ENCODE measurements at places on chromosomes 1 and 21.

DNA sequence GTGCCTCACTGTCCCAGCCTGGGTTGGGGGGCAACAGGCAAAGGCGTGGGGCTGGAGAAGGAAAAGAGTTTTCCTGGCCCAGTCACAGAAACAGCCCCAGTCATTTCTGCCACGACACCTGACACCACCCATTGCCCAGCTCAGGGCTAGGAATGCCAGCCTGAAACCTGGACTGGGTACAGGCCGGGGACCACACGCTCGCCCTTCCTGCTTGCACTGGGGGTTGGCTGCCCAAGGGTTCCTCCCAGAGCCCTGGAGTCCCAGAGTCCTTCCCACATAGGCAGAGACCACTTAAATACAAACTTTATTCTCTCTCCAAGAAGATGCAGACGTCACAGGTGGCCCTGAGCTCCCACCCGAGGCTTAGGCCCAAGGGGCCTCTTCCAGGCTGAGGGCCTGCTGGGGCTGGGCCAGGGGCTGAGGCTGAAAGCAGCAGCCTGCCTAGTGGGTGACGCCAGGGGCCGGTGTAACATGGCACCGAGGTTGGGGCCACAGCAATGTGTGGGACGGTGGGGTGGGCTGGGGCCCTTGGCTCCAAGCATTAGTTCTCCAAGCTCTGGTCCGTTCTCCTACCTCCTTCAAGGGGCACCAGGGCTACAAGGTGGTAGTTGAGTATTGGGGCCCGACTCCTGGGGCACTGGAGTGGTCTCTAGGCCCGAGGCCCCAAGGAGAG lies 1.6 kb downstream of the TMEM52 start:
- peak; percentile 5 for DNase-seq

GRCh38 chr1:79044974-79045650 lies 38.6 kb upstream of the ADGRL4 start:
- no peak for DNase-seq

GRCh38 chr1:180494370-180494769 lies 8.0 kb downstream of the ACBD6 start:
- no peak for DNase-seq

- DNase-seq: no peak
Observed at GRCh38 chr1:248610301-248610700, 12.8 kb upstream of the OR2T10 start.

DNA sequence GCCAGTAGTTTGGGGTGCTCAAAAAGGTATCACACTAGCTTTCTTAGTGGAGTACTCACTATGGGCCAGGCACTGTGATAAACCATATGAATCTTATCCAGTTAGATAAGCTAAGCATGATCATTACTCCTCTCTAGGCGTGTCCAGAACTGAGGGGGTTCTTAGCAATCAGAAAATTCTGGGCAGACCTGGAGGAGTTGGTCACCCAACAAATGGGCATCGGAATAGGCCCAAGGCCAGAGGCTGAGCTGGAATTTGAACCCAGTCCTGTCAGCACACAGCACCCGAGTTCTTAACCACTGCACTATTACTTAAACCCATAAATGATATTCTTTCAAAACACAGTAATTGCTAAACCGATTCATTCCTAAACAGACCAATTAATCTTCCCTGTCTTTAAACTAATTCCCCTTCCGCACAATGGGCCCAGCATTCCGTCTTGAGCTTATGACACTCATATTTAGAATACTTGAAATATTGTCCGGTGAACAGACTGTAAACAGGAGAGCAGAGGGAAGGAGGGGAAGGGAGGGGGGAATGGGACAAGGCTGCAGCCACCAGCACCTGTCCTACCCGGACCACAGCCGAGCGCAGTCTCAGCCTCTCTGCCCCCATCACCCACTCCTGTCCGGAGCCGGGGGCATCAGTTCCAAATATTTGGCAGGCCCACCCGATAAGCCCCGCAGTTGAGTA lies 113.0 kb upstream of the GADD45A start:
- no peak for DNase-seq

DNA sequence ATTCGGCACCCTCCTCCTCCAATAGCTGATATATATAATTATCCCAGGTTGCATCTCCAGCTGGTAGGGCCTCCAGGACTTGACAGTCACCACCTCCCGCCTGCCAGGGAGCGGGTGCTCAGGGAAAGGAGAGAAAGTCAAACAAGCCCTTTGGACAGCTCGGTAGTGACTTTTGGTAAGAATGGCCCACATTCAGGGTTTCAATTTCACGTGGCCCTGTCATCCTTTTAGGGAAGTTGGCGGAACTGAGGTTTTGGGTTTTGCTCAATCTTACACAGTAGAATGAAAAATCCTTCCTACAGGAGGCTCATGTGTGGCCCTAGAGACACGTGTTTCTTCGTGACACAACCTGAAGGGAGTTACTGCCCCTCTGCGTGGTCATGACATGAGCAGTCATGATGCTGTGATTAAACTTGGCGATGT lies 44.2 kb downstream of the CAPN8 start:
- no peak for DNase-seq

- DNase-seq: peak; percentile 68
Observed at GRCh38 chr1:228691926-228692325, 43.4 kb upstream of the RHOU start.

Data from hepatocyte (in vitro differentiated cells).